Lower lobe of right lung (tissue), 2 donors: ENCODE measurements at places on chromosomes 1 and 21. TPM values are rescaled to one million over a fixed set of nuclear protein-coding genes. Genes with fewer than 3 reads are reported as not detected.

The SFN gene
- total RNA-seq, result 47.5 TPM

The NUAK2 gene
- total RNA-seq, result 6.8 TPM

The AADACL3 gene
- not detected for total RNA-seq

The MASP2 gene
- total RNA-seq, result not detected

DNA sequence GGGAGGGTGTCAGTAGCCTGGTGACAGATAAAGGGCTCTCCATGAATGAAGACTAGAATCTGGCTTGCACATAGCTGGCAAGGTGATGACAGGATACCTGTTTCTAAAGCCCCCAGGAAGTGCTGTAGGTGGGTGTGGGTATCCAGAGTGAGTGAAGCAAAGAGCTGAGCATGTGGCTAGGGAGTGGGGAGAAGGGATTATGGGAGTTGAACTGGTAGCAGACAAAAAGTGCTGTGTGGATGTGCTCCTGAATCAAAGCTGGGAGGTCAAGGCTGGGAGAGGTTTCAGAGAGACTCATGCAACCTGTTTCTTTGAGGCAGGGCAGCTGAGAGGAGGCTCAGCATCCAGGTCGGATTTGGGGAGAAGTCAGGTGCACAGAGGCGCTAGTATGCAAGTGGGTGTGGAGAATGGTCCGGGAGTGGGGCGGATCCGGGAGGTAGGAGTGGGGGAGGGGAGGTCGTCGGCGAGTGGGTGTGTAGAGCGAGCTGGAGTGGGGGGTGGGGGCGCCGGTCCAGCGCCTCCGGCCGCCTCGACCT, 600 bp downstream of the ASTN1 start:
- H3K36me3 ChIP-seq, result no peaks in the 10 kb centered on the region
- peak overlapping the region; percentile 32 for H3K4me3 ChIP-seq
- DNase-seq, result no peak
- H3K27me3 ChIP-seq, result peaks cover 35% of the 10 kb centered on the region
- H3K4me1 ChIP-seq, result no peaks in the 10 kb centered on the region

- no peaks in the 10 kb centered on the region for H3K27me3 ChIP-seq
- no peak overlapping the region for H3K27ac ChIP-seq
- peaks cover 3% of the 10 kb centered on the region for H3K4me1 ChIP-seq
- no peak for DNase-seq
These were observed 118.0 kb downstream of the CAPN8 start for GRCh38 chr1:223547316-223548114.

GRCh38 chr21:36155603-36156338, 853 bp upstream of the DOP1B start:
- DNase-seq, result peak; percentile 86
- H3K27ac ChIP-seq, result peak overlapping the region; percentile 91
- peak overlapping the region; percentile 68 for H3K4me3 ChIP-seq
- no peaks in the 10 kb centered on the region for H3K27me3 ChIP-seq

DNA sequence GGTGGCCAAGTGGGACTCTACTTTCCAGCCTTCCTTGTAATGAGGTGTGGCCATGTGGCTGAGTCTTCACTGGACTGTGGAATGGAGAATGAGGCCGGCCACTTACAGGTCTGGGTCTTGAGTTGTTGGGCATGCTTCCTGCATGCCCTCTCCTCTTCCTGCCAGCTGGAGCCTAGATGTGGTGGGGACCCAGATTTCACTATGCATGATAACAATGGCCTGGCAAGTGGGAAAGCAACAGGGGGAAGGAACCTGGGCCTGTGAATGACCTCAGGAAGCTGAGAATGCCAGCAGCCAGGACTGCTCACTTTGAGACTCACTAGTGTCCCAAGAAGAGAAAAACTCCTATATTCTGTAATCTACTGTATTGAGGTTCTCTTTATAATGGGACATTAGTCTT, 8.5 kb upstream of the SLC26A9 start:
- H3K36me3 ChIP-seq, result no peaks in the 10 kb centered on the region
- no peak overlapping the region for H3K4me3 ChIP-seq
- no peak for DNase-seq
- no peak overlapping the region for H3K27ac ChIP-seq

DNA sequence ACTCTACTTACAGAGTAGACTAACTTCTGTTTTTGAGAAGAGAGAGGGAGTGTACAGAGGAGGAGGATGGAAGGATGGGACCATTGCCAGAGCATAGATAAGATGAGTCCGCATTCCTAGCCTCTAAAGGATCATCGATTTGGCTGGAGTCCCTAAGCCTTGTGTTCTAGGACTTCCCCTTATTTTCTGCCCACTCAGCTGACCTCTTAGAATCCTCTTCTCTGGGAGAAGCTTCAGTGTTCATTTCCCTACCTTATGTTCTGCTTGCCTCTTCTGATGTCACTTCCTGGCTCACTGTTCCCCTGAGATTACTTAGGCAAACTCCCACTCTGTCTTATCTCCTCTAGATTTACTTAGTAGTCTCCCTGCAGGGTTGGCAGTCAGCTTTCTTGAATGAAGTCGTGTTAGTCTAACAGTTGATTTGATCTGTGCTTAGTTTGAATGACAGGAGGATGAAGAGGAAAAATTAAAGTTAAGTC, 156.7 kb downstream of the SYT2 start:
- H3K4me3 ChIP-seq, result no peak overlapping the region
- peaks cover 16% of the 10 kb centered on the region for H3K4me1 ChIP-seq
- H3K27ac ChIP-seq, result no peak overlapping the region
- no peaks in the 10 kb centered on the region for H3K27me3 ChIP-seq
